HCEC 1CT (cell line): ENCODE measurements at places on chromosomes 4 and X.
A peak's percentile ranks its signal among the peaks of the same experiment; 100 is the strongest.

DNA sequence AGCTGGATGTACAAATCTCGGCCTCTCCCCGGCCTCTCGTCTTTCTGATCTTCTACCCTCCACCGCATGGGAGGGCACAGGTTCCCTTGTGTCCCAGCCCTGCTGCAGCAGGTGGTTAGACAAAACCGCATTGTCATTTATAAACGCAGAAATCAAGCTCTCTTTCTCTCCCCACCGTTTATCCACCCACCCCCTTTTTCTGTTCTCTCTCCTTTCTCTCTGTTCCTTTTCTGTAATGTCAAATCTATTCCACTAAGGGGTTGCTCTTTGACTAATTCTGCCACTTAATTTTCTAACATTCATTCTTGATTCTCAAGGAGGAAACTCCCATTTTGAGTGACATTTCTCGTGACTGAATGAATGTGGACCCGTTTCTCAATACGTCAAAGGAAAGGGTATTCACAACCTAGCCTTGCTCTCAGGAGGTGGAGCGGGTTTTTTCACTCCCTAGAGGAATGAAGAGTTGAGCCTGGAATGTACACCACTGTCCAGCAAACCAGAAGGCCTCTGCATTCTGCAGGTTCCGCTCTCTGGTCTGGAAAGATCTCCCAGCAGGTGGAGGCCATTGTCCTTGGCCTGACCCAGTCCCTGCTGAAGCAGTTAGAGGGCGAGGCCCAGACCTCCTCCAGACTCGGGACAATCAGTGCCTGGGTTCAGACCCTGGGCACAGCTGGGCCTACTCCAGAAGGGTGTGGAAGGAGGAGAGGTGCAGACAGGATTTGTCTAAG, 70.9 kb upstream of the ENPP6 start:
- DNase-seq, result no peak

- no peak for DNase-seq
These were observed 155.3 kb upstream of the DDIT4L start for GRCh38 chr4:100345585-100345984.

DNA sequence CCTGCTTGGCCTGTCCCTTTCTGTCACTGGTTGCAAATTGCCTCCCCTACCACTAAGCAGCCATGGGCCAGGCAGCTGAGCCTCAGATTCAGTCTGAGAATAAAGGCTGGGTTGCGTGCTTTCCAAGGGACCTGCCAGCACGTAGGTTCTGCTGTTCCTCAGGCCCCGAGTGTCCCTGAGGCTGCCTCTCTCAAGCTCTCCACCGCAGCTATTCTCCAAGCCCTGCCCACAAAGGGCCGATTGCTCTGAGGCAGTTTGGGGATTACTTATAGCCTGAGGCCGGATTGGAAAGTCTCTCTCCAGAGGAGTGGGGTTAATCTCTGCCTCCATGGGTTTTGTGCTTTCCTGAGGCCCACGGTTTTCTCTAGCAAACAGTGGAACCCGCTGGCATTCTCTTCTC, 590.7 kb downstream of the BCOR start:
- DNase-seq, result no peak

DNA sequence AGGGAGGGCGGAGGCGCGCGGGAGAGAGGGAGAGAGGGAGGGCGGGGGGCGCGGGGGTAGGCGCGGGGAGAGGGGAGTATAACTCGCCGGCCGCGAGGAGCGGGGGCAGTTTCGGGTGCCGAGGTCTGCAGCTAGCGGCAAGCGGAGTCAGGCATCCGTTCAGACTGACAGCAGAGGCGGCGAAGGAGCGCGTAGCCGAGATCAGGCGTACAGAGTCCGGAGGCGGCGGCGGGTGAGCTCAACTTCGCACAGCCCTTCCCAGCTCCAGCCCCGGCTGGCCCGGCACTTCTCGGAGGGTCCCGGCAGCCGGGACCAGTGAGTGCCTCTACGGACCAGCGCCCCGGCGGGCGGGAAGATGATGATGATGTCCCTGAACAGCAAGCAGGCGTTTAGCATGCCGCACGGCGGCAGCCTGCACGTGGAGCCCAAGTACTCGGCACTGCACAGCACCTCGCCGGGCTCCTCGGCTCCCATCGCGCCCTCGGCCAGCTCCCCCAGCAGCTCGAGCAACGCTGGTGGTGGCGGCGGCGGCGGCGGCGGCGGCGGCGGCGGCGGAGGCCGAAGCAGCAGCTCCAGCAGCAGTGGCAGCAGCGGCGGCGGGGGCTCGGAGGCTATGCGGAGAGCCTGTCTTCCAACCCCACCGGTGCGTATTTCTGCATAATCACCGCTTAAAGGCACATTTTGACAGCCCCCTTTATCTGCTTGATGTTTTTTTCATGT, at the start of gene POU4F2:
Gene POU4F2, plus strand, starts transcription at position 108 of the 720 bp plus-strand sequence. Its CDS starts 248 bp downstream, at position 356.
- no peak for DNase-seq

- peak; percentile 45 for DNase-seq
These were observed 18.2 kb upstream of the ABLIM2 start for GRCh38 chr4:8176547-8177399.

- DNase-seq, result no peak
These were observed 142.0 kb downstream of the RTL3 start for GRCh38 chrX:78517124-78517523.

GRCh38 chr4:53059871-53060270, 197.8 kb downstream of the RASL11B start:
- no peak for DNase-seq

- peak; percentile 46 for DNase-seq
These were observed 8.2 kb downstream of the SLC38A5 start for GRCh38 chrX:48461830-48462229.

- no peak for DNase-seq
These were observed 694.4 kb upstream of the FAM241A start for GRCh38 chr4:111450867-111451266.

DNA sequence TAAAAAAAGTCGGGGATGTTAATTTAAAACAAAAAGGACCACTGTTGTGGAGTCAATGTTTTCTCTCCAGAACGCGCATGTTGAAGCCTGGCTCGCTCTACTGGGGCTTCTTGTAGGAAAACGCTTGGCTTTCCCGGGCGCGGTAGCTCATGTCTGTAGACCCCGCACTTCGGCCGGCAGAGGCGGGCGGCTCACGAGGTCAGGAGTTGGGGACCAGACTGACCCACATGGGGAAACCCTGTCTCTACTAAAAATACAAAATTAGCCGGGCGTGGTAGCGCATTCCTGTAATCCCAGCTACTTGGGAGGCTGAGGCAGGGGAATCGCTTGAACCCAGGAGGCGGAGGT, 15.6 kb downstream of the NELFA start:
- DNase-seq, result no peak

DNA sequence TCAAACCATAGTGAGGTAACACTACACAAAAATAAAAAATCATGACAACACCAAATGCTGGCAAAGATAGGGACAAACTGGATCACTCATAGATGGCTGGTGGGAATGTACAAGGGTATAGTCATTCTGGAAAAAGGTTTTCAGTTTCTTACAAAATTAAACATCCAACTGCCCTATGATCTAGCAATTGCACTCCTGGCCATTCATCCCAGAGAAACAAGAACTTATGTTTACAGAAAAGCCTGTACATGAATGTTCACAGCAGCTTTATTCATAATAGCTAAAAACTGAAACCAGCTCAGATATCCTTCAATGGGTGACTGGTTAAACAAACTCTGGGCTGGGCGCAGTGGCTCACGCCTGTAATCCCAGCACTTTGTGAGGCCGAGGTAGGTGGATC, 43.3 kb downstream of the NYX start:
- no peak for DNase-seq

- DNase-seq, result no peak
These were observed 17.7 kb downstream of the COL4A6 start for GRCh38 chrX:108420481-108420880.

- no peak for DNase-seq
These were observed 36.2 kb upstream of the NDNF start for GRCh38 chr4:121108557-121108956.

GRCh38 chr4:26884486-26884988, 23.9 kb downstream of the STIM2 start:
- DNase-seq, result no peak

DNA sequence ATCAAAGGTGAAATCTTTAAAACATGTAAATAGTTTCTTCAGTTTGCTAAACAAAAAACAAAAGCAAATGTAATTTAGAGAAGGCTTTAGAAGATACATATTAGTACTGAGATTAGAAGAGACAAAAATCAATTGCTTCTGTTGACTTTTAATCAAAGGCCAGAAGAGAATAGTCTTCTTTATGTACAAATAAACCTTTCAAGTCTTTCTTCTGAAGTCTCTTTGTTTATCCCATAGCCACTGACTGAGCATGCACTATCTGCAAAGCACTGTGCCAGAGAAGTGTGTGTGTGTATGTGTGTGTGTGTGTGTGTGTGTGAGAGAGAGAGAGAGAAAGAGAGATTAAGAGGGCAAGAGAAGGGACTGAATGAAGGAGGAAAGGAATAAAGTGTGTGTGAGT, 198.4 kb downstream of the GLUD2 start:
- no peak for DNase-seq

- DNase-seq, result no peak
These were observed 58.2 kb upstream of the WDFY3 start for GRCh38 chr4:85024671-85025070.

GRCh38 chr4:74317616-74318246, 9.5 kb downstream of the EPGN start:
- no peak for DNase-seq

DNA sequence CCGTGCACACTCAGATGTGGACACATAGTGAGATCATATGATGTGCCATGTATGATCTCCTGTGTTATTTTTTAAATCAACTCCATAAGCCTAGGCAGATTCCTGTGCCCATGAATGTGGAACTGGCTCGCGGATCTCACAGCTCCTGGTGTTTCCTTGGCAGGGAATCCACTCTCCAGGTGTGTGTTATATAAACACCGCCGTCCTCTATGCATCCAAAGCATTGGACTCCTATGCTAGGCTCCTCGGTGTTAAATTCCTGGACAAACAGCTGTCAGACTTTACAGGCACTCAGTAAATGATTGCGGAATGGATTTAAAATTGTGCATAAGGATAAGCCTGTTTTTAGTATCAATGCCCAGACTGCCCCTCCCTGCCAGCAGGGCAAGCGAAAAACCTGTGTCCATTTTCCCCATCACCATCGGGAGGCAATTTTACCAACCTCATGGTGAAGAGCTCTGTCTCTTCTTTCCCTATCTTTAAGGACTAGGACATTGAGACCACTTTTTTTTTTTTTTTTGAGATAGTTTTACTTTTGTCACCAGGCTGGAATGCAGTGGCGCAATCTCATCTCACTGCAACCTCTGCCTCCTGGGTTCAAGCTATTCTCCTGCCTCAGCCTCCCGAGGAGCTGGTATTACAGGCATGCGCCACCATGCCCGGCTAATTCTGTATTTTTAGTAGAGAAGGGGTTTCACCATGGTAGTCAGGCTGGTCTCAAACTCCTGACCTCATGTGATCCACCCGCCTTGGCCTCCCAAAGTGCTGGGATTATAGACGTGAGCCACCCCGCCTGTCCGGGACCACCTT, 23.6 kb upstream of the GPR78 start:
- no peak for DNase-seq

- peak; percentile 29 for DNase-seq
These were observed 66.8 kb downstream of the HHIP start for GRCh38 chr4:144712775-144713174.

DNA sequence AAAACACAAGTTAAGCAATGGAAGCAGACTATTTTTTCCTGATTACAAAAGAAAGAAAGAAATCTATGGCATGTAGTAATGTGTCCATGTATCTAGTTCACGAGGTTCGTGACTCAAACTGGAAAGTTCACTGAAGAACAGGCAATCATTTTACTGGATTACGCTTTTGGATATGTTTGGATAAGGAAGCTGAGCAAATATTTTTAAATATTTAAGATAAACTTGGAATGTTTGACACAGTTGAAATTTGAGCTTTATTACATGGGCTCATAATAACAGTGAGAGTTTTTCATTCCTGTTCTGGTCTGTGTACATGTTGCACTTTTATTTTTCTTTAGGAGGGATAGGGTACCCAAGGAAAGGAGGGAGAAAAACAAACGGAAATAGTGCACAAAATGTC, 244.2 kb upstream of the GK2 start:
- peak; percentile 41 for DNase-seq

DNA sequence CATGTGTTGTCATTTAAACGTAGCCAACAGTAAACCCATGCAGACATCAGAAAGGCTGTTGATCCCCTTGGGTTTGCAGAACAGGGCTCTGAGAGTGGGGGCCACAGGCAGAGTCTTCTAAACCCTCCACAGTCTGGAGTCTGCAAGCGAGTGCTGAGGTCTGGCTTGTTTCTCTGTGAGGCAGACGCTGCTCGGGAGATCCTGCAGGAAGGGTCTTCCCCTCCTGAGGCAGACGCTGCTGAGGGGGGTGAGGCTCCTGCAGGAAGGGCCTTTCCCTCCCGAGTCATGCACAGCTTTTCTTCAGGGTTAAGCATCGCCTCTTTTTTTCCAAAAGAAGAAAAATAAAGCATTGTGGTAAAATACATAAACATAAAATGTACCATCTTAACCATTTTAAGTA, 17.1 kb upstream of the PDE6B start:
- DNase-seq, result no peak
